ENCODE measurements at places on chromosomes 2 and 18.

DNA sequence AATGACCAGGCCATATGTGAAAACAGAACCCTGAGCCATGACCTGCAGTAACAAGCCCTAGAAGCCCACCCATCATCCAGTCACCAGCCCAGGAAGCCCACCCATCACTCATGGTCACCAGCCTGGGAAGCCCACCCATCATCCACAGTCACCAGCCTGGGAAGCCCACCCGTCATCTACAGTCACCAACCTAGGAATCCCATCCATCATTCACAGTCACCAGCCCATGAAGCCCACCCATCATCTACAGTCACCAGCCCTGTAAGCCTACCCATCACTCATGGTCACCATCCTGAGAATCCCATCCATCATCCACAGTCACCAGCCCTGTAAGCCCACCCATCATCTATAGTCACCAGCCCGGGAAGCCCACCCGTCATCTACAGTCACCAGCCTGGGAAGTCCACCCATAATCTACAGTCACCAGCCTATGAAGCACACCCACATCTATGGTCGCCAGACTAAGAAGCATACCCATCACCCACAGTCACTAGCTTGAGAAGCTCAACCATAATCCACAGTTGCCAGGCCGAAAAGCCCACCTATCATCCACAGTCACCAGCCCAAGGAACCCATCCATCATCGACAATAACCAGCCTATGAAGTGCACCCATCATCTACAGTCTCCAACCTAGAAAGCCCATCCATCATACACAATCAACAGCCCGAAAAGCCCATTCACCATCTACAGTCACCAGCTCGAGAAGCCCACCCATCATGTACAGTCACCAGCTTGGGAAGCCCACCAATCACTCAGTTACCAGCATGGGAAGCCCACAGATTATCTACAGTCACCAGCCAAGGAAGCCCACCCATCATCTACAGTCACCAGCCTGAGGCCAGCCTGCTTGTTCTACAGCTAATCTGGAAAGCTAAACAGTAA lies 91.9 kb downstream of the TWIST2 start:
- no peak for DNase-seq

- DNase-seq = no peak
These were observed 60.1 kb downstream of the EMILIN2 start for GRCh38 chr18:2906704-2907549.

GRCh38 chr2:27115519-27115918 lies 3.4 kb downstream of the CGREF1 start:
- no peak for DNase-seq

DNA sequence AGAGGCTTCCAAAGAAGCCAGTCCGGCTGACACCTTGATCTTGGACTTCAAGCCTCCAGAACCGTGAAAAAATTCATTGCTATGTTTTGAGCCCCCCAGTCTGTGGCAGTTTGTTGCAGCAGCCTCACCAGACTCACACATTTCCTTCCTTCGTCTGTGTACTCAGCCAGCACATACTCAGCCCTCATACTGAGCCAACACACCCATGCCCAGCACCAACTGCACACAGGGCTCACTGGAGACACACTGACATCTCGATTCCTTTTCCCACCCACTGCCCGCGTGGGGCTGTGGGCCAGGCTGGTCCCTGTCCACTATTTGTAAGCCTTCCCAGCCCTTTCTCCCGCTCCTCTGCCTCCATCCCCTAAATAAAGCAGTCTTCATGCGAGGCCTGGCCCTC lies 24.1 kb upstream of the NMUR1 start:
- no peak for DNase-seq

DNA sequence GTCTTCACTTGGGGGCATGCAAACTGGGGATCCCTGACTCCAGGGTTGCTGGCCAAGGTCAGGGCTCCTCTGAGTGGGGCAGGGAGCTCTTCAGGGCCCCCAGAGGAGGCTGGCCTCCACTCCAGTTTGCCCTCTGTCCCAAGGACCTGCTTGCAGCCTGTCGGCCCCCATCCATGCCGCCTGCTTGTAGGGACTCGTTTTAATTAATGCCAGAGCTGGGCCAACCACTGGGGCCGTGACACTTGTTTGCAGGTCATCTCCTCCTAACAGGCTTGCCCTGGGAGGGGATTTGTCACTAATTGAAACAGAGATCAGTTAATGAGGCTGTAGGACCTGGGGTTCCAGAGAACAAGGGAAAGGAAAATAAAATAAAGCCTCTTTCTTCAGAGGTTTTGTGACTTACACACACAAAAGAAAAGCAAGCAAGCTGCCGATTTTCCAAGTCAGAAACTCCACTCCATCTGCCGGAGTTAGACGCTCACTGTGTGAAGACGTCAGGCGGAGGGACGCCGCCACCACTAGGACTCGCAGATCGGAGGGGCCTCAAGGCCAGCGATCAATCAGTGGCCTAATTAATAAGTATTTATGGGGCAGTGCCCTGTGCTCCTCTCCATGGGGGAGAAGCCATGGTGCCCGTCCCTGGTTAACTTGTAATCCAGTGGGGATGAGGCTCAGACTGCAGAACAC lies 75.9 kb downstream of the SFXN5 start:
- no peak for DNase-seq

GRCh38 chr2:120626566-120626965 lies 109.1 kb upstream of the GLI2 start:
- DNase-seq = no peak

All from activated T-helper 1 cell treated with anti-CD3 and anti-CD28 coated beads, Interleukin-2, amount 50 U/mL, for 16 hours (primary cell).